COR-L47 (cell line): ENCODE measurements at places on chromosomes 11 and 22.
A peak's percentile ranks its signal among the peaks of the same experiment; 100 is the strongest.

DNA sequence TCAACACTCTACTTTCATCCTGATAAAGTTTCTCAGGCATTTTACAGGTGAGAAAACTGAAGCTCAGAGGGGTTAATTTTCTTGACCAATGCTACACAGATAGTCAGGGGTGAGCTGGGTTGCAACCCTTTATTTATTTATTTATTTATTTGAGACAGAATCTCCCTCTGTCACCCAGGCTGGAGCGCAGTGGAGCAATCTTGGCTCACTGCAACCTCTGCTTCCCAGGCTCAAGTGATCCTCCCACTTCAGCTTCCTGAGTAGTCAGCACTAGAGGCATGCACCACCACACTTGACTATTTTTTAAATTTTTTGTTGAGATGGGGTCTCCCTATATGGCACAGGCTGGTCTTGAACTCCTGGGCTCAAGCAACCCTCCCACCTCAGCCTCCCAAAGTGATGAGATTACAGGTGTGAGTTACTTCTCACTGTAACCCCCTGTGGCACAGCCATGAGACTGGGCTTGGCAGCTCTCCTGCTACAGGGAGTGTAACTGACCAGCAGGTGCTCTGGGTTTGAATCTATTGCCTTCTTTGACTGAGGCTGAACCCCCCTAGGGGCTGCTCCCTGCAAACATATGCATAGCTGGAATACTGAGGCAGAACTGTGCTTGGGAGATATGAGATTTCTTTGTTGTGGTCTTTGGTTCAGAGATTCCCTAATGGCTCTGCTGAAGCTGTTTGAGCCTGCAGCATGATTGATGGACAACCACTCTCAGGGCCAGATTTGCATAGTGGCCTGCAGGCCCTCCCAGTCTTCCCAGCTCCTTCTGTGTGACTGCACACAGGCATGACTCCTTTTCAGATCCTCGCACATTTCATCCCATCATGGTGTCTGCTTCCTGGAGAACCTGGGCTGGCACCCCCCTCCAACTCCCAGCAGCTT, 6.1 kb downstream of the C11orf96 start:
- DNase-seq = no peak

GRCh38 chr11:72630104-72630852, 43.9 kb downstream of the PDE2A start:
- DNase-seq = no peak

DNA sequence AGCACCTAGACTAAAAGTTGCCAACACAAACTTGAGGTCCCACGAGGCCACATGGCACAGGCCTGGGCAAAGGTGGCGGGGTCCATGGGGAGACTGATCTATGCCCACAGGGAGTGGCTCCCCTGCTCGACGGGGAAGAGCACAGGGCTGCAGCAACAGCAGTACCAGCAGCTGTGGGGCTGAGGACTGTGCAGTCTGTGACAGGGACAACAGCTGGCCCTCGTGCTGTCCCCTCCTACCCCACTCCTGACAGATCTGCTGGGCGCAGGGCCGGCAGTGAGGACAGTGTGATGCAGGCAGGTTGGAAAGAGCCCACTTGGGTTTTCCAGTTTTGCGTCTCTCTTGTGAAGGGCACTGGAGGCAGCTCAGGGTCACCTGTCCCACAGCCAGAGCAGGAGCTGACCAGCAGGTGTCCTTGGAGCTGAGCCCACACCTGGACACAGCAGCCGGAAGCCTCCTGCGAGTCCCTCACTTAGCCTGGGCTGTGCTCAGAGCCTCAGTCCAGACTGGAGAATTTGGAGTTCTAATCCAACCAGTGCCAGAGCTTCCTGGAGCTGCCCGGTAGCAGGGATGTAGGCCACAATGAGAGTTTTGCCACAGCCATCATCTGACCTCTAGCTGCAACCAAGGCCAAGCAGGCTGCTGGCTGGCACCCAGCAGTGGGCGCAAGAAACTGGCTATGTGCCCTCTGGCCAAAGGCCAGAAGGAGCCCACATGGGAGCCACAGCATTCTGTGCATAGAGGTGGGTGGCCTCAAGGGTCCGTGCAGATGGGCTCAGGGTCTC, 3.6 kb upstream of the GAS2L1 start:
- DNase-seq = no peak

GRCh38 chr22:25146307-25146706, 53.4 kb upstream of the CRYBB3 start:
- peak; percentile 57 for DNase-seq

DNA sequence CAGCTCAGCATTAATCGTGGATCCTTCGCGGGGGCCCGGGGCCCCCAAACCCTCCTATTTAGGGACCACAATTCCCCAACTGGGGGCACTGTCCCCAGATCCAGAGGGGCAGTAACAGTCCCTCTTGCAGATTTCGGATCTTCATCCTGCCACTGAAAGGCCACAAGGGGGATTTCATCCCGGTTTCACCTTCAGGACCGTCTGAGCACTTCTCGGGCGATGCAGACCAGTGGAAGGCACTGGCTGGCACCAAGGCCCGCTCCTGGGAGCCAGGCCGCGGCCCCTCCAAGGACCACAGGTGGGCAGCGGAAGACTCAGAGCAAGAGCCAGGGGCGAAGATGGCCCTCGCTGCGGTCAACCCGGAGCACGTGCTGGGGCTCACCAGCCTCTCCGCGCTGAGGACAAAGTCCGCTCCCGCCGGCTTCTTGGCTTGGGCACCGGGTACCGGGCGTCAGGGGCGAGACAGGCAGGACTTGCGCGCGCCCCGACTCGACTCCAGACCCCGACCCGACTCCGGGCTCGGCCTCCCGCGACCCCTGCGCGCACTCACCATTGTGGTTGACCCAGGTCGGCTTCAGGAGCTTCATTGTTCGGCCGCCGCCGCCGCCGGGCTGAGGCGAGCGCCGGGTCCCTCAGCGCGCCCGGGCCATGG, 517 bp downstream of the HIRA start:
- peak; percentile 8 for DNase-seq

DNA sequence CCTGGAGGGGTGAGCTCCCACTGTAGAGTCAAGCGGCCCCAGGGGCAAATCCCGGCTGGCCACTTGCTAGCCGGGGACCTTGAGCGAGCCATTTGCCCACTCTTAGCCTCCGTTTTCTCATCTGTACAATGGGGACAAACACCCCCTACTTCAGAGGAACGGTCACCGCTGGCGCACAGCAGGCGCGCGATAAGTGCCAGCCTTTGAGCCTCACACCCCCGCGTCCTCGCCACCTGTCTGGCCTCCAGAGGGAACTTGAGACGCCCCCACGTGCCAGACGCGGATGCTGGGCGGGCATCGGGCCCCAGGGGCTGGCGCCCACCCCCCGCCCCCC, 72.6 kb upstream of the TCF20 start:
- peak; percentile 40 for DNase-seq

- DNase-seq = no peak
Measured at GRCh38 chr22:38860283-38861169, 11.5 kb downstream of the CBX6 start.

GRCh38 chr11:85903406-85903805, 48.2 kb downstream of the CCDC83 start:
- no peak for DNase-seq

GRCh38 chr11:109968299-109968698, 124.9 kb upstream of the ZC3H12C start:
- no peak for DNase-seq

DNA sequence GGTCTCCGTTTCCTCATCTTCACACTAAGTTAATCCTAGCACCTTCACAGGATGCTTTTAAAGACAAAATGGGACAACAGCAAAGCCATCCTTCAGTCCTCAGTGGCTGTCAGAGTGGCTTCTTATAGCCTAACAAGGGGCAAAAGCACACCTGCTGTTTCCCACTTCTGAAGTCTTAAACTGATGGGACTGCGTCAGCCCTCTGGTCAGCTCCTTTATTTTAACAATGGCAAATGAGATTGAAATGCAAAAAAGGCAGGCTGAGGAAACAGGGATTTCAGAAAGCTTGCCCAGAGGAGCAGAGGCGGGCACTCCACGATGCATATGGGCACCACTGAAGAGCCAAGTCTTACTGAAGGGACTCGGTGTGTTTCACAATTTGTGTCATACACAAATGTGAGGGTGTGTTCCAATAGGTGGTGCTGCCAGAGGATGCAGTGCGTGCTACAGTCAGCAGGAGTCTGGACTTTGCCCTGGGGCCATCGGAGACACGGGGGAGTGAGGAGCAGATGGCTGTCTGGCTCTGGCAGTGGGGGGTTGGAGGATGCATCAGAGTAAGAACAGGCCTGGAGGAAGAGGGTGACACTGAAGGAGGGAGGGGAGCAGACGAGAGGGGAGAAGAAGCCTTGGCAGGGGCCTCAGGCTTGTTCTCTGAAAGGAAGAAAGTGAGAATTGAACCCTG, 47.3 kb downstream of the TENM4 start:
- no peak for DNase-seq

- DNase-seq = peak; percentile 56
Measured at GRCh38 chr11:66420671-66421476, at the start of gene NPAS4. Gene NPAS4, plus strand, starts transcription at chr11:66421035. Its CDS starts 145 bp downstream, at chr11:66421180.
